ENCODE measurements at places on chromosomes 6 and 20.

- peak; percentile 32 for DNase-seq
These were observed 404.0 kb downstream of the SMOC2 start for GRCh38 chr6:168844821-168845609.

- no peak for DNase-seq
These were observed 76.0 kb downstream of the UNC5CL start for GRCh38 chr6:40963019-40963418.

- DNase-seq, result no peak
These were observed 103.4 kb downstream of the MAP3K4 start for GRCh38 chr6:161094955-161095354.

GRCh38 chr6:157961153-157961831, 20.4 kb upstream of the SYNJ2 start:
- DNase-seq, result no peak

DNA sequence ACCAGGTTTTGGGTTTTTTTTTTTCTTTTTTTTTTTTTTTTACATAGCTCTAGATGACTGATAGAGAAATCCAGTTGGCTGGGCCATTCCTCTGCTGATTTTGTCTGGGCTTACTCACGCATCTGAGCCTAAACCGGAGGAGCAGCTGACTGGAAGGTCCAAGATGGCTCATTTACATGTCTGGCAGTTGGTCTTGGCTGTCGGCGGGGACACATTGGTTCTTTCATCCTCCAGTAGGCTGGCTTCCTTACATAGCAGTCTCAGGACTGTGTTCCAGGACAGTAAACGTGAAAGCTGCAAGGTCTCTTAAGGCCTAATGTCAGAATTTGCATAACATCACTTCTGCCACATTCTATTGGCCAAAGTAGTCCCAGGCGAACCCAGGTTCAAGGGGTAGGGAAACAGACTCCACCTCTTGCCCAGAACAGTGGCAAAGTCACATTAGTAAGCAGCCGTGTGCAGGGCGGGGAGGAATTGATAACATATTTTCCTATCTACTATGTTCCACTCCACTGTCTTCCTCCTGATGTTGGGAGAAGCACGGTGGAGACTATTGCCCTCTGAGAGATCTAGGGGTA, 87.0 kb downstream of the CDH22 start:
- peak; percentile 60 for DNase-seq

DNA sequence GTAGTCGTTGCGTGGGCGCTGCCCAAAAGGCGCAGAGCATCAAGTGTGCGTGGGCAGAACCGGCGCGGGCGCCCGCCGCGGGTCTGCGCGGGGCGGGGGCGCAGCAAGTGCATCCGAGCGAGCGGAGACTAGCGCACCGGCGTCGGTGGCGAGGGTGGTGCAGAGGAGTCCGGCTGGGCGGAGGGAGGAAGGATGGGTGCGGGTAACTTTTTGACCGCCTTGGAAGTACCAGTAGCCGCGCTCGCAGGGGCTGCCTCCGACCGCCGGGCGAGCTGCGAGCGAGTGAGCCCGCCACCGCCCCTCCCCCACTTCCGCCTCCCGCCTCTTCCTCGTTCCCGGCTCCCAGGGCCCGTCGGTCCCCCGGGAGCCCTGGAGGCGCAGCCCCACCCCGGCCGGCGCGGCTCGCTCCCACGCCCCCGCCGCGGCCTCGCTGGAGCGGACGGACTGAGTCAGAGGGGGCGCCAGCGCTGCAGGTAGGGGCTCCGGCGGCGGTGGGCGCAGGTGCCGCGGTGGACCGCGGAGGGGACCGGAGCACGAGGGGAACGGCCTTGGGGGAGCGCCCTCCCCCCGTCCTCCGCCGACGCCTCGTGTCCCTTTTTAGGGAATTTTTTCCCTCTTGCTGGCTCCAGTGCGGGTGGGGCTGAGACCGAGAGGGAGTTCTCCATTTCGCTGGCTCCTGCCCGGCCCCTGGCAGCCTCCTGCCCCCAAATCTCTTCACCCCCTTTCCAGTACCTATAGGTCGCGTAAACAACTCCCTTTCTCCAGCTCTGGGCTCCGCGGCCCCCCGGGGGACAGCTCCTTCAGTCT, 1.6 kb upstream of the DBNDD2 start:
- DNase-seq, result no peak

- no peak for DNase-seq
These were observed 36.8 kb downstream of the PTCHD4 start for GRCh38 chr6:48073976-48074767.

DNA sequence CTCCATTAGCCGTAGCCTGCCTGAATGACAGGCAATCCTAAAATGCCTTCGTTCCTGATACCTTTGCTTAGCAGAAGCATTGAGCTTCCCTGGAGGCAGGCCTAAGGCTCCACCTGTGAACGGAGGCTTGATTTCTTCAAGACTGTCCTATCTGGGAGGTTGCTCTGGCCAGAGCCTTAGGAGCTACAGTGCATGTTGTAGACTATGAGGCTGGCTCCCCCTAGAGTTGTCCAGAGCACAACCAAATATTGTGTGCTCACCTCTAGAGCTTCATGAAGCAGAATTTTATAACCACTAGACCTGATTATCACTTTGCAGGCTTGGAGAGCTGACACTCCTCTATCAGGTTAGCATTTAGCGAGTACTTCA, 217.8 kb downstream of the MAFB start:
- DNase-seq, result no peak

- no peak for DNase-seq
These were observed 1.2 kb downstream of the MTCH1 start for GRCh38 chr6:36984581-36985416.

DNA sequence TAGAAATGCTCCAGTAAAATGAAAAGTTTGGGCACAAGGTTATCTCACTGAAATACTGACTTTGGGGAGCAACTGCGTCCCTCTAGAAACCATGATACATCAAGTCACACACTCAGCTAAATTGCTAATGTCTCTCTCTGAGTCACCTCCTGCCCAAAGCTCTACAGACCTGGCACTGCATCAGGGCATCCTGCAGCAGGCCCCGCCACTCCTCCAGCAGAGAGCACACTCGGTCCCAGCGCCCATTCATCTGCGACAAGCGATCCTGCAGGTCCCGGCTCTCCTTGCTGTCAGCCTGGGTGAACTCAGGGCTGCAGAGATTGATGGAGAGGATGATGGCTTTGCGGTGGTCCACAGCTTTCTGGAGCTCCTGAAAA, 329.0 kb downstream of the ESR1 start:
- no peak for DNase-seq

DNA sequence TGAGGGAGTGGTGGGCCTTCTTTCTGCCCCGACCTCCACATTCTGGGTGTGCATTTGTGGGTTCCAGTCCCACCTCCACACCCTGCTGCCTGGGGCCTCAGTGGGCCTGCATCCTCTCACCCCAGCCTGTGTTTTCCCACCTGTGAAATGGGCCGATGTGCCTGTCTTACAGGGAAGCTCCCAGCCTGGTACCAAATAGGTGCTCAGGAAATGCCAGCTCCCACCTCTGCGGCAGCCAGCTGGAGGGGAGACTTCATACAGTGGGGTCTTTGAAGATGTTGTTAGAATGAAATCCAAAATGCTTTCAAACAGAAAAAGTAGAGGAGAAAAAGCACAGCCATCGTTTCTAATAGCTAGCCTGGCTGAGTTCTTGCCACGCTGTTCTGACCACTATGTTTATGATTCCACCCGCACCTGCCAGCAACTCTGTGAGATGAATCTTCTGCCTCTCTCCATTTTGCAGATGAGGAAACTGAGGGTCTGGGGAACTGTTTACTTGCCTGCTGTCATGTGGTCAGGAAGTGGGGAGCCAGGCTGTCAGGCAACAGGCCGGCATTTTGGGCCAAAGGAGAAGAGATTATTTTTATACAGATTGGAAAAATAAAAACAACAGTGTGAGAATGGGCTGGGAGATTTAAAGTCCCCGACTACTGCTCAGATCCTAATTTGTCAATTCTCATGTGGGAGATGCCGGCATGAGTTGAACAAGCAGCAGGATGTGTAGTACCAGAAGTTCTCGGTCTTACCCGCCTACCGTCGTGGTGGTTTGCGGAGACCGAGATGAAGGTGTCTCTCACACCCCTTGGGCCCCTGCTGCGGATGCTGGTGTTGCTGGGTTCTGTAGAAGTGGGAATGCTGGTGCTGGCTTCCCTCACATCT, 4.6 kb downstream of the TMEM181 start:
- DNase-seq, result no peak

All from NCI-H524 (cell line).